A172 (cell line): ENCODE measurements at places on chromosomes 1 and 21. TPM values are rescaled to one million over a fixed set of nuclear protein-coding genes. Genes with fewer than 3 reads are reported as not detected.

GRCh38 chr1:235079443-235080296 lies 49.0 kb downstream of the TOMM20 start:
- peak; percentile 89 for DNase-seq

- no peak for DNase-seq
These were observed 110.2 kb upstream of the APP start for GRCh38 chr21:26280775-26281174.

- DNase-seq, result peak; percentile 44
These were observed 1510.9 kb downstream of the KCNT2 start for GRCh38 chr1:195097316-195097715.

- DNase-seq, result no peak
These were observed 49.3 kb downstream of the AZIN2 start for GRCh38 chr1:33130297-33130696.

RGS13 gene
- not detected in 2 replicates for total RNA-seq

DNA sequence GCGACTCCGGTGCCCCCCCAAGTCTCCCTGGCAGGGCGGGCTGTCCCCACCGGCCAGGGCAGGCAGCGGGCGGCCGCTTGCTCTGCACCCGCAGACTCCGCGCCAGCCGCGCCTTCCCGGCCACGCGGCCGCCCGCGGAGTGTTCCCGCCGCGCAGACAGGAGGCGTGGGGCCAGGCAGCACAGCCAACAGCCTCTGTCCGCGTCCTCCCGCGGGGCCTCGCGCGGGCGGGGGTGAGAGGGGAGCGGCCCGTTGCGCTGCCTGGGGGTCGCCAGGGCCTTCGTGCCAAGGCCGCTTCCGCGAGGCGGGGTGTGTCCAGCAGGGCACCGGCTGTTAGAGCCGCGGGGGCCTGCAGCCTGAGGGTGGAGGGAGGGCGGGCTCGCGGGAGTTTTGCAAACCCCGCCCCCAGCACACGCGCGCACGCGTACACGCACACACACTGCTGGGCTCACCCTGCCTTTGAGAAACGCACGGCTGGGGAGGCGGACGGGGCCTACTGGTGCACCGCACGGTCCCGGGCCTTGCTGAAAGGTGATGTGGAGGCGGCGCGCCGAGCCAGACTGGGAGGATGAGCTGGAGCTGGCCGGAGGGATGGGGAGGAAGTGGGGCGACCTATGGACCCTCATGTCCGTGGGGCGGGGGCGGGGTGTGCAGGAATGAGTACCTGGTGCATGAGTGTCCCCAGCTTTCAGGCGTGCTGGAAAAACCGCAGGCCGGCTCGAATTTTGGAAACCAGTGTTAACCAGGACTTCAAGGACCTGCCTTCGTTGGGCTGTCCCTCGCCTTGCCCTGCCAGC lies 41.5 kb downstream of the KIAA1614 start:
- no peak for DNase-seq
